ENCODE measurements at places on chromosomes 12 and 14.

GRCh38 chr12:85029456-85029855 is 6.6 kb downstream of the TSPAN19 start:
- no peak for DNase-seq

- no peak for DNase-seq
These were observed 411.6 kb upstream of the CCDC196 start for GRCh38 chr14:66074537-66074936.

- no peak for DNase-seq
These were observed 1.8 kb upstream of the RCOR1 start for GRCh38 chr14:102590667-102591099.

DNA sequence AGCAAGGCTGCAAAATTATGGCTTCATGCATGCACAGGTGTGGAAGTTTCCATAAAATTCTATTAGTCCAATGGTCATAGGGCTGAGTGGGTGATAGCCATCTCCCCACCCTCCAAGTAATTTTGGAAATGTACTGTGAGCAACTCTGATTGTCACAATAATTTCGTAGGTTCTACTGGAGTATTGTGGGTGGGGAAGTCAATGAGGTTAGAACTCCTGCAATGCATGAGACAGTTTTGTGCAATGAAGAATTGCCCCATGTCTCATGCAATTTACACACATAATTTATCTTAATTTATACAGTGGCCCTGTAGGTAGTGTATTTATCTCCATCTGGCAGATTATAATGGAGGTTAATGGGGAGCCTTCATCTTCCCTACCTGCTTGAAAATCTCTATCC is 20.5 kb downstream of the IFNG start:
- no peak for DNase-seq

DNA sequence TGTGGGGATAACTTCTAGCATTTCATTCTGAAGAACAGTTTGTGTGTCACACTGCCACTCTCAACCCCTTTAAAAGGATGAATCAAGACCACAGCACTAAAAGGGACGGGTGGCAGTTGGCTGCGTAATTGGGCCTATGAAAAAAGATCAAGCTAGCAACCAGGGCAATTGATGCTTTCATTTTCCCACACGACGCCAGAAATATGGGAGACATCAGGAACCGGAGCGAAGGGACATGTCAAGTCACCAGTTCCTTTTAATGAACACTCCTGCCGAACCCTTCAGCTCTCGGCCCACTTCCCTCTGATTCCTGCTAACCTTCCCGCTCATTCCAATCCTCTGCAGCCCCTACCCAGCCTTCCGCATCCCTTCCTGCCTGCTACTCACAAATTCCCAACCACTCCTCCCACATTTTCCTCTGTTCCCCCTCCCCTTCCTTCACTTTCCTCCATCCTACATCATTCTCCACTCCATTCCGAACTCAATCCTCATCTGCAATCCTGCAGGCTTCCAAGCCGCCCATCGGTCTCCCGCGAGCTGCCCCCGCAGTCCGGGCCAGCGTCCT is 753 bp downstream of the CSRNP2 start:
- DNase-seq, result no peak

- no peak for DNase-seq
These were observed 5.5 kb downstream of the ZFP36L1 start for GRCh38 chr14:68787092-68787992.

- DNase-seq, result no peak
These were observed 173.6 kb upstream of the ALG10B start for GRCh38 chr12:38142974-38143373.

- no peak for DNase-seq
These were observed 753 bp downstream of the ACRBP start for GRCh38 chr12:6646276-6647082.

- no peak for DNase-seq
These were observed 59.7 kb downstream of the SLC38A1 start for GRCh38 chr12:46209170-46209569.

Measured in activated CD4-positive, alpha-beta T cell treated with anti-CD3 and anti-CD28 coated beads for 24 hours (primary cell).